ENCODE measurements at places on chromosomes 12 and 14.
A peak's percentile ranks its signal among the peaks of the same experiment; 100 is the strongest.

DNA sequence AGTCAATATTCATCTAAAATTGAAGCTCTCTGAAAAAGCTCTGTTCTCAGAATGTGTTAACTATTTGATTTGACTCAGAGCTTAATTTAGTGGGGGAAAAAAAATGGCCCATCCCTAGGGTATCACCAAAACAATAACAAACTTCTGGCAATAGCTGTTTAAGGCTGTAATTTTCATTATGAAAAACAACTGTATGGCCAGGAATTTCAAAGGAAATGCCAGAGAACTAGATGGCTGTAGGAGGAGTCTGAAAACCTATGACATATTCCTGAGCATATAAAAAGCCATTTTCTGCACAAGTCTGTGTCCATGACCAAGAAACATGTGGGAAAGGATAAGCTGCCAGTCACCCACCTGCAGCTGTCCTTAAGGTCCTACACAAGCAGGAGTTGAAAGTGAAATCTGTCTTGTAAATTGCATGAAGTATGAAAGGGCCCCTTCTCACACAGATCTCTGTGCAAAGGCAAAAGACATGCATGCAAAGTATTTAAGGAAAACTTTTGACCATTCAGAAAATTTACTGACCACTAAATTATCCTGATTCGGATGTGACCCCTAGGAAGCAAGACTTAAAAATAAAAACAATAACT is 299.1 kb downstream of the BTG1 start:
- DNase-seq = no peak

DNA sequence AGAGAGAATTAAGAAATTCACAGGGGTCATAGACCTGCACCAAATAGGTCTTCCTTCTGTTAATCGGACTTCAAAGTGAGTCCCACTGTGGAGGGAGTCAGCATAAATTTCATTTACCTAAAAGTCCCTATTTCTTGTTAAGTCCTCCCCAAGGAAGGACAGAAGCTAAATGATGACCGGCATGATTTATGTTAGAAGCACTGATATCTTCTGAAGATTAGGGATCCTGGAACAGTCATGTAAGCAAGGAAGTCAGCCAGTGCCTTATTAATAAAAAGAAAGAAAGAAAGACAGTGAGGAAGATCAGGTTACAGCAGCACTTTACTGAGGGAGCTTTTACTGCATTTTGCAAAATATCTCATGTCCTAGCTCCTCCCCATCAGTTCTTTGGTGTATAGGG is 287.5 kb downstream of the FOXG1 start:
- no peak for DNase-seq

GRCh38 chr14:28121512-28122297 is 644.9 kb upstream of the FOXG1 start:
- no peak for DNase-seq

- DNase-seq = no peak
These were observed 1.0 kb upstream of the RERG start for GRCh38 chr12:15222219-15222618.

- DNase-seq = no peak
These were observed 65.7 kb downstream of the MOK start for GRCh38 chr14:102239231-102239630.

- peak; percentile 49 for DNase-seq
These were observed 1.7 kb downstream of the CDK17 start for GRCh38 chr12:96398424-96399119.

DNA sequence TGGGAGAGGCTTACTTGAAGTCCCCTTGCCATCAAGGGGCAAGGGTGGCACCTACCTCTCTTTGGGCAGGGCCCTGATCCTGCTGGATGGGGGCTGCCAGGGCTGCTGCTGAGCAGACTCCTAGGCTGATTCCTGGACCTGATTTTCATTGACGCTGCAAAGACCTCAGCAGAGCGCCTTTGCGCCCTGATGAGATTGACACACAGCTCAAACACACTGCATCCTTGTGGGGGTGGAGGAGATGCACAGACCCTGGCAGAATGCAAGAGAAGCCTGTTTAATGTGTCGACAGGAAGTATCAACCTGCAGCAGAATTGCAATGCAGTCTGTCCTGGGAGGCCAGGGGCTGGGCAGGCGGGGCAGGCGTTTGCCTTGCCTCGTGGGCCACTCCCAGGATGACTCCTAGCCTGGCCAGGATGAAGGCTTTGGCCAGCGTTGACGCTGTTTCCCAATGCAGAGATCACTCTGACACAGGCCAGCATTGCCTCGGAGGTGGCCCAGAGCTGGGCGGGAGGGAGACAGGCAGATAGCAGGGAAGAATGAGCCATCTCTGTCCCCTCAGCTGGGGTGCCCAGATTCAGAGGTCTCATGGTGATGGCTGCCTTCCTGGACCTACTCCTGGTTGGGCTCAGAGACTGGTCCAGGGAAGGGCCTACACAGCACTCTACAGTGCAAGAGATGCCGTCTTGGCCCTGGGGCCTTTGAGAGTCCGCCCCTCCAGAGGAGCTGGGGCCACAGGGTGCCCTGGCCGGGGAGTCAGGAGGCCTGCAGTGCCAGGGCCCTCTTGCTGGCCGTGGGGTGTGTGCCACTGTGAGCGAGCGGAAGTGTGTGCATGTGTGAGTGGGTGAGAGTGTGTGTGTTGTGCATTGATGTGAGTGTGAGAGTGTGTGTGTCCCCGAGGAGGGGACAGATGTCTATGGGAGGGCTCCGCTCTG is 108.3 kb downstream of the KIF26A start:
- no peak for DNase-seq

GRCh38 chr12:80698847-80699542 is 8.4 kb upstream of the MYF6 start:
- no peak for DNase-seq

DNA sequence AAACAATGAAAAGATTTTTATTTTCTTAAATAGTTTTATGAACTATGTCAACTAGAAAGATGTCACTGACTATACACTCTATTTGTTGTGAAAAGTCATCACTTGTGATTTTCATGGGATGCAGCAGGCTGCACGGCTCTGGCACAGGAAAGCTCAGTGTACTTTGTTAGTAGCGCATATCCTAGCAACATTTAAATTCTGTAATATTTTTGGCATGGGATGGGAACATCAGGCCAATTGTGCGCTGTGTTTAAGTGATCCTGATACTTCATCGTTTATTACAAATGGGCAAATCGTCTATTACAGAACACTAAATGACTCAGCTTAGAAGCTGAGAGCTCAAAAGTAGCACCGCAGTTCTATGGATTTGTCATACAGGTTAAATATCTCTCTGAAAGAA is 60.7 kb upstream of the SAV1 start:
- no peak for DNase-seq

DNA sequence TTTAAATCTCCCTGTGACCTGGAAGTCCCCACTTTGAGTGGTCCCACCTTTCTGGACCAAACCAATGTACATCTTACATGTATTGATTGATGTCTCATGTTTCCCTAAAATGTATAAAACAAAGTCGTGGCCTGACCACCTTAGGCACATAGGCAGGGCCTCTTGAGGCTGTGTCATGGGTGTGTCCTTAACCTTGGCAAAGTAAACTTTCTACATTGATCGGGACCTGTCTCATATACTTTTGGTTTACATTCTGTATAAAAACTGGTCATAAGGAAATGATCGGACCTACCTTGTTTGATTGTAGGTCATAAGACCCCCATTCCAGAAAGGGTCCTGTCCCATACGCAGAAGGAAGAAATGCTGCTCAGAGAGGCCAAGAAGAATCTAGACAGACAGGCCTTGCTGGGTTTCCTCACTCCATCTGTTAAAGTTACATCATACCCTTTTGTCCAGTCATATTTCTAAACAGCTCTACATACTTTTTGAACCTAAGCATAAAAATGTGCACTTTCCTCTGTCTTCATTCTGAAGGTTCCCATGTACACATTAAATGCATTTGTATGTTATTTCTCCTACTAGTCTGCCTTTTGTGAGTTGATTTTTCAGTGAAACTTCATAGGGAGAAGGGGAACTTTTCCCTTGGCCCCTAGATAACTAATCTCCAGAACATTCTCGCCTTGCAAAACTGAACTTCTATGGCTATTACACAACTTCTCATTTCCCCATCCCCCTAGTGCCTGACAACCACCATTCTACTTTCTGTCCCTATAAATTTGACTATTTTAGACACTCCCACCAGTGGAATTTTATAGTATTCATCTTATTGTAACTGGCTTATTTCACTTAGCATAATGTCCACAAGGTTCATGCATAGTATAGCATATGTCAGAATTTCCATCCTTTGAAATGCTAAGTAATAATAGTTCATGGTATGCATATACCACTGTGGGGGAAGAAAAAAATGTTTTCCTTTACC is 30.2 kb upstream of the CPM start:
- peak; percentile 59 for DNase-seq

- no peak for DNase-seq
These were observed 70.5 kb downstream of the EGLN3 start for GRCh38 chr14:33880330-33880729.

- DNase-seq = peak; percentile 86
These were observed 208.3 kb downstream of the LRIG3 start for GRCh38 chr12:58711974-58712373.

GRCh38 chr12:83767723-83768122 is 1081.0 kb downstream of the TMTC2 start:
- no peak for DNase-seq

DNA sequence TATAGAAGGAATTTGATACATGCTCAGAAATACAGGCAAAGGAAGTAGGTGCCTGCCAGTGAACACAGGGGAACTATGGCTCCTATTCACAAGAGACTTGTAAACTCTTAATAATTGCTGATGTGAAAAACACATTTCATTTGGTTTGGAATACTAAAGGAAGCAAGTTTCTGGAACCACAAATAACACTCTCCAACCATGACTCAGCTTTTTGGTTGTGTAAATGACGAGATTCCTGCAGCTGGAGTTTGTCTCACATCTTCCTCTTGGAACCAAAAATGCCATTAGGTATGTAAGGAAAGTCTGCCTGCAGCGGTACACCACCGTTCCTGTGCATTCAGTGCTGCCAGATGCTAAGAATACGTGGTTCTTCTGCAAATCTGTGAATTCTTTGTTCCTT is 4.5 kb upstream of the OR11H6 start:
- peak; percentile 9 for DNase-seq

All from fibroblast of mammary gland (primary cell).